ENCODE measurements at places on chromosomes 1 and 21. TPM values are rescaled to one million over a fixed set of nuclear protein-coding genes. Genes with fewer than 3 reads are reported as not detected.
A peak's percentile ranks its signal among the peaks of the same experiment; 100 is the strongest.

DNA sequence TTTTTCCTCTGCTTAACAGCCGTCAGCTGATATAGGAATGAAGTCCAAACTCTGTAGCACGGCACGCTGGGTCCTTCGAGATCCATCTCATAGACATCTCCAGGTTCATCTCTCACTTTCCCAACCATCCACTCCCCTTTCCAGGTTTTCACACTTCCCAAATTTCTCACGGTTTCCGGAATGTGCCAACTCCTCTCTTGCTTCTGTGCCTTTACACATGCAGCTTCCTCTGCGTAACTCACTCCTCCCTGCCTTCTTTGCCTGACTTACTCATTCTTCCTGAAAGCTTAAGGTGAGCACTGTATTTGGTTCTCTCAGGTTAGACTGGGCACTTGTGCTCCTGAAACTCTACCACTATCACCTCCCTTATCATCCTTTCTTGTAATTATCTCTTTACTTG, 168.4 kb downstream of the PCNX2 start:
- no peak overlapping the region for H3K4me3 ChIP-seq
- DNase-seq: no peak
- H3K27ac ChIP-seq: no peak overlapping the region

SLC16A4 gene
- total RNA-seq: 8.6 TPM

- DNase-seq: peak; percentile 77
- H3K27me3 ChIP-seq: no peaks in the 10 kb centered on the region
- no peak overlapping the region for H3K4me3 ChIP-seq
- no peaks in the 10 kb centered on the region for H3K36me3 ChIP-seq
- H3K4me1 ChIP-seq: peaks cover 14% of the 10 kb centered on the region
- no peak overlapping the region for H3K27ac ChIP-seq
Measured at GRCh38 chr1:178969226-178969987, 56.3 kb upstream of the FAM20B start.

- DNase-seq: no peak
- no peak overlapping the region for H3K4me3 ChIP-seq
- no peaks in the 10 kb centered on the region for H3K27me3 ChIP-seq
- H3K27ac ChIP-seq: peak overlapping the region; percentile 26
- H3K4me1 ChIP-seq: peaks cover 72% of the 10 kb centered on the region
- peaks cover 38% of the 10 kb centered on the region for H3K36me3 ChIP-seq
Measured at GRCh38 chr1:154178013-154178412, 13.9 kb downstream of the TPM3 start.

DNA sequence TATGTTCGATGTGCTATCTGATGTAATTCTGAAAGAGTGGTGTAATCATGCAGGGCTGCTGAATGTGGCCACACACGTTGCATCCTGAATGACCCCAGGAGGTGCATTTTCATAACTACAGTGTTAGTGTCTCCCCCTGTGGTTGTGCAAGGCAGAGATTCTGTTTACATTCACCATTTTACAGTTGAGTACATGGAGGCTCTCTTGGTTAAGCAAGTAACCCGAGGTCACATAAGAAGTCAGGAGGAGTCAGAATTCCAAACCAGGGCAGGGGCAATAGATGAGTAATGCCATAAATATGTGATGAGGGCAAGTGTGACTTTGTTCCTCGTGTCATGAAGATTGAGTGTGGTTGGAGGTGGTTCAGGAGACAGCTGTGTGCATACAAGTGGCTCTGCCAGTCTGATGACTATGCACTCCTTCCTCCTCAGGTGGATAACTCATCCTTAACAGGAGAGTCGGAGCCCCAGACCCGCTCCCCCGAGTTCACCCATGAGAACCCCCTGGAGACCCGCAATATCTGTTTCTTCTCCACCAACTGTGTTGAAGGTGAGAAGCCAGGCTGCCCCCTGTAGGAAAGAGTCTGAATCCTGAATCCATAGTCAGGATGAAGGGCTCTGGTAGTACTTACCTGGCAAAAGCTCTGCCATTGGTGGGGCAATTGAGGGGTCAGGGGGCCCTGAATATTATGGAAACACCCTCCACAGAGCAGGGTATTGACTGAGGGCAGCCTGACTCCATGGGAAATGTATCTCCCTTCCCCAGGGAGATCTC, 9.3 kb downstream of the ATP1A2 start:
- H3K4me1 ChIP-seq: peaks cover 61% of the 10 kb centered on the region
- H3K4me3 ChIP-seq: no peak overlapping the region
- no peak for DNase-seq
- H3K36me3 ChIP-seq: peaks cover 71% of the 10 kb centered on the region
- H3K27ac ChIP-seq: peak overlapping the region; percentile 83

- H3K4me1 ChIP-seq: peaks cover 37% of the 10 kb centered on the region
- no peak overlapping the region for H3K4me3 ChIP-seq
- no peaks in the 10 kb centered on the region for H3K36me3 ChIP-seq
- H3K27me3 ChIP-seq: no peaks in the 10 kb centered on the region
- H3K27ac ChIP-seq: peak overlapping the region; percentile 5
- peak; percentile 84 for DNase-seq
Measured at GRCh38 chr1:15260418-15261154, 13.6 kb downstream of the FHAD1 start.

GRCh38 chr1:59707178-59707791, 107.5 kb upstream of the HOOK1 start:
- no peaks in the 10 kb centered on the region for H3K36me3 ChIP-seq
- no peak overlapping the region for H3K4me3 ChIP-seq
- H3K4me1 ChIP-seq: peaks cover 63% of the 10 kb centered on the region
- peak overlapping the region; percentile 53 for H3K27ac ChIP-seq

DNA sequence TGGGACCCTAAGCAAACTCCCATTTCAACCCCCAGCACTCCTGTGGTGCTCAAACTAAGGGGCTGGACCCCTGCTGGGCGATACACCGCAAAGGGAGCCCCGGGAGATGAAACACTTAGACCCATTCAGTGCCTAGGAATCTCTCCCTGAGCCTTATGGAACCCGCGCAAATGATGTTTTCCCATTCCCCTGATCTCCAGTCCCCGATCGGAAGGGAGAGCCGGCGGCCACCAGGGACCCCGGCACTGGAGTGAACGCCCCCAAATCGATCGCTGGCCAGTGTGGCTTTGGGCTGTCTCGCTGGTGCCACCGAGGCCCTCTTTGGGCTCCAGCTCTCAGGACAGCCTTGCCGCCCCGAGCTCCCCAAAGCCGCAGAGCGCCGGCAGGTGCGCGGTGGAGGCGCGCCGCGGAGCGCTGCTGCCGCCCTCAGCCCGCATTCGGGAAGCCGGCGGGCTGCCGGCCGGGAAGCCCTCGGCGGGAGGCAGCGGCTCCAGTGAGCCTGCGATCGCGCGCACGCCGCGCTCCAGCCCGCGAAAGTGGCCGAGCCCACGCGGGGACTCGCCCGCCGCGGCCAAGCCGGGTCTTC, 1.1 kb downstream of the PLXNA2 start:
- no peaks in the 10 kb centered on the region for H3K36me3 ChIP-seq
- no peaks in the 10 kb centered on the region for H3K27me3 ChIP-seq
- peaks cover 64% of the 10 kb centered on the region for H3K4me1 ChIP-seq
- no peak for DNase-seq

DNA sequence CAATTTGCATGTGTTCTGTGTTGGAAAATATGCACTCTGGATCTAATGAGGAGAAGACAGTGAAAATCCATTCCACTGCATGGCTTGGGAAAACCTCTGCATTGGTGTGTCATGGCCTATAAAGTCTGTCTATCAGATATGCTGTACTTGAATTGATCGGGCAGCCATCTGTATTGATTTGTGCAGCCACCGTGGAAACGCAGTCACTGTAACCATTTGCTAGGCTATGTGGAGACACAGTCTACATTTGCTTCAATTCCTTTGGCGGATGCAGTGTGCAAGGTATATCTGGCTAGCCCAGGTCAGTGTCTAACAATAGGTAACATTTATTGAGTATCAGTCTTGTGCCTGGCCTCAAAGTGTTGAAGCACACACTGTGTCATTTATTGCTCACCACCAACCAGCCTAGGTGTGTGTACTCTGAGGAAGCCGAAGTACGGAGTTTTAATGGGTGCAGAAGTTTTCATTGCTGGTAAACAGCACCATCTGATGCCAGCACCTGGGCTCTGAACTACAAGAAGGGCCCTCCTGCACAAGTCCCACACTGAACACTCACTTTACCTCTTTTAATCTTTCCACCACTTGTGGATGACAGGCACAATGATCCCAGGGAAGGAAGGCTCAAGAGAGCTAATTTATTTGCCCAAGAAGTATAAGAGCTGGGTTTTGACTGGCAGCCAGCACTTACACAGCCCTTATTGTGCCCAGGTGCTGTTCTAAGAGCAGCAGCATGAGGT, 83.4 kb downstream of the DAB1 start:
- no peaks in the 10 kb centered on the region for H3K36me3 ChIP-seq
- H3K4me3 ChIP-seq: no peak overlapping the region
- H3K27ac ChIP-seq: no peak overlapping the region

SEMA4A gene
- total RNA-seq: 3.3 TPM

OPTC gene
- not detected for total RNA-seq

- H3K4me3 ChIP-seq: no peak overlapping the region
- no peaks in the 10 kb centered on the region for H3K36me3 ChIP-seq
- DNase-seq: no peak
Measured at GRCh38 chr21:33208534-33208933, 21.2 kb upstream of the IFNAR2 start.

NHLH1 gene
- total RNA-seq: not detected

- peaks cover 13% of the 10 kb centered on the region for H3K4me1 ChIP-seq
- DNase-seq: no peak
- H3K27ac ChIP-seq: no peak overlapping the region
- H3K27me3 ChIP-seq: no peaks in the 10 kb centered on the region
- no peaks in the 10 kb centered on the region for H3K36me3 ChIP-seq
- H3K4me3 ChIP-seq: no peak overlapping the region
Measured at GRCh38 chr1:221162939-221163338, 283.7 kb downstream of the HLX start.

DNA sequence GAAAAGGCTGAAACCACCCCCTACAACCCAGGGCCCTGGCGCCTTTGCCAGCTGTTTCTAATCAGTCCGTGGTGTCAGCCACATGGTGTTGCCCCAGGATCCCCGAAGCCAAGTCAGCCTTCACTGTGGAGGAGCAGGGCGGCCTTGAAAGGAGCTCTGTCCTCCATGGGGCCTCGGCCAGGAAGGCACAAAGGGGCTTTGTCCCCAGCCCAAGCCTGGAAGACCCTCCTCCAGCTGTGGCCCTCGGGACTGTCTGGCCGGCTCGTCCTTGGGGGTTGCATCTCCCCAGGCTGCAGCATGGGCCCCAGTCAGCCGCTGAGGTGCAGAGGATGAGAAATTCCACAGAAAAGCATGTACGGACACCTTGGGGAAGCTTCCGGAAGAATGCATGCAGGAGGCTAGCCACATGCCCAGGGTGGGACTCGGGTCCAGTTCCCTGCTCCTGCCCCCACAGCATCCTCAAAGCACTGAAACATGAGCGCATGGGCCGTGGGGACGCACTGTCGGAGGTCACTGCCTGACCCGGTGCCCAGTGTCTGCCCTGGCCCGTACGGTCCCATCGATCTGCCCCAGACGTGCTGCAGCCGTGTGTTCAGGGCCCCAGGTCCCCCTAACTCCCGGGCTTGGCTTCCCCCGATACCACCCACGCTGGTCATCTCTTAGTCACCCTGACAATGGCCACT, 38.6 kb upstream of the POFUT2 start:
- H3K4me3 ChIP-seq: no peak overlapping the region
- no peaks in the 10 kb centered on the region for H3K36me3 ChIP-seq
- peaks cover 24% of the 10 kb centered on the region for H3K4me1 ChIP-seq
- no peak overlapping the region for H3K27ac ChIP-seq
- no peaks in the 10 kb centered on the region for H3K27me3 ChIP-seq

GRCh38 chr1:155305881-155306391, 2.7 kb upstream of the FDPS start:
- H3K4me3 ChIP-seq: no peak overlapping the region
- DNase-seq: no peak
- no peak overlapping the region for H3K27ac ChIP-seq
- H3K36me3 ChIP-seq: peaks cover 4% of the 10 kb centered on the region
- H3K4me1 ChIP-seq: peaks cover 16% of the 10 kb centered on the region

- H3K27ac ChIP-seq: peak overlapping the region; percentile 99
- peaks cover 55% of the 10 kb centered on the region for H3K4me1 ChIP-seq
- no peaks in the 10 kb centered on the region for H3K27me3 ChIP-seq
- H3K4me3 ChIP-seq: peak overlapping the region; percentile 96
- no peak for DNase-seq
- H3K36me3 ChIP-seq: peaks cover 41% of the 10 kb centered on the region
Measured at GRCh38 chr1:182391028-182391361, 595 bp downstream of the GLUL start.

DNA sequence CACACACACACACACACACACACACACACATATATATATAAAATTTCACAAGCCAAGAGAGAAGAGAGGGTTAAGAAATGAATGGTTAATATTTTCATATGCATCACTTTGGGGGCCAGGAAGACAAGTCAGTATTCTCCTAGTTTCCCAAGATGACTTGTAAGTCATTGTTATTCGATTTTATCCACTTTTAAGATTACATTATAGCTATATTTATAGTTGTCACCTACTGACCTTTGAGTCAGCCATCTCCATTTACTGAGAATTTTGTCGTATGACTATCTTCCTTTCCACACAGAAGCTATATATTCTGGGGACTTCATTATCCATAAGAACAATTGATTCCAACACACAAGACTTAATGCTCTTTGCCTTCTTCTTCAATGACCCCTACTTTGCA, 8.9 kb downstream of the LYST start:
- H3K4me1 ChIP-seq: peaks cover 42% of the 10 kb centered on the region
- H3K4me3 ChIP-seq: no peak overlapping the region
- no peaks in the 10 kb centered on the region for H3K36me3 ChIP-seq
- no peak overlapping the region for H3K27ac ChIP-seq

HPDL gene
- 0.19 TPM for total RNA-seq

- H3K4me3 ChIP-seq: no peak overlapping the region
- H3K27me3 ChIP-seq: peaks cover 38% of the 10 kb centered on the region
- no peak for DNase-seq
- H3K36me3 ChIP-seq: no peaks in the 10 kb centered on the region
- H3K27ac ChIP-seq: no peak overlapping the region
Measured at GRCh38 chr21:42158846-42159245, 60.1 kb upstream of the ABCG1 start.

DNA sequence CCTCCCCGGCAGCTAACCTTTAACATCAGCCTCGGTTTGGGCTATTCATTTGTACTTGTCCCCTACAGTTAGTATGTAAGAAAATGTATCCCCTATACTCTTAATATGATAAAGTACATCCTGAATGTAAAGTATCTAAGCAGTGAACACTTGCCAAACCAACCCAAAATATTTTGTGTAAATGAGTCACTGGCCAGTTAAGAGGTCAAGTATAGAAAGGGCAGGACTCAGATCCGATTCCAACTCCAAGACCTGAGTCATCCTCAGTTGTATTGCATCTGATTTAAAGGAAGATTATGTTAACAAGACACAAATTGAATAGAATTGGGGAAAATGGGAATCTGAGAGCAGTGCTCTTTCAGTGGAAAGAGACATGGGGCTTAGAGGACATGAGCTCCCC, 84.4 kb downstream of the CD58 start:
- no peak for DNase-seq
- H3K36me3 ChIP-seq: no peaks in the 10 kb centered on the region
- H3K4me3 ChIP-seq: no peak overlapping the region
- H3K27me3 ChIP-seq: peaks cover 4% of the 10 kb centered on the region
- H3K4me1 ChIP-seq: peaks cover 25% of the 10 kb centered on the region
- no peak overlapping the region for H3K27ac ChIP-seq

SPATA6 gene
- total RNA-seq: 15.9 TPM

FAM72D gene
- total RNA-seq: 0.42 TPM

- H3K36me3 ChIP-seq: no peaks in the 10 kb centered on the region
- H3K27ac ChIP-seq: no peak overlapping the region
- H3K27me3 ChIP-seq: no peaks in the 10 kb centered on the region
- peaks cover 18% of the 10 kb centered on the region for H3K4me1 ChIP-seq
- peak overlapping the region; percentile 55 for H3K4me3 ChIP-seq
Measured at GRCh38 chr1:156813298-156813697, 3.4 kb downstream of the SH2D2A start.

Measured in esophagus muscularis mucosa (tissue), 4 donors.